ENCODE measurements at places on chromosomes 6 and 20.

GRCh38 chr6:109790131-109790530, 99.0 kb downstream of the FIG4 start:
- DNase-seq, result no peak

DNA sequence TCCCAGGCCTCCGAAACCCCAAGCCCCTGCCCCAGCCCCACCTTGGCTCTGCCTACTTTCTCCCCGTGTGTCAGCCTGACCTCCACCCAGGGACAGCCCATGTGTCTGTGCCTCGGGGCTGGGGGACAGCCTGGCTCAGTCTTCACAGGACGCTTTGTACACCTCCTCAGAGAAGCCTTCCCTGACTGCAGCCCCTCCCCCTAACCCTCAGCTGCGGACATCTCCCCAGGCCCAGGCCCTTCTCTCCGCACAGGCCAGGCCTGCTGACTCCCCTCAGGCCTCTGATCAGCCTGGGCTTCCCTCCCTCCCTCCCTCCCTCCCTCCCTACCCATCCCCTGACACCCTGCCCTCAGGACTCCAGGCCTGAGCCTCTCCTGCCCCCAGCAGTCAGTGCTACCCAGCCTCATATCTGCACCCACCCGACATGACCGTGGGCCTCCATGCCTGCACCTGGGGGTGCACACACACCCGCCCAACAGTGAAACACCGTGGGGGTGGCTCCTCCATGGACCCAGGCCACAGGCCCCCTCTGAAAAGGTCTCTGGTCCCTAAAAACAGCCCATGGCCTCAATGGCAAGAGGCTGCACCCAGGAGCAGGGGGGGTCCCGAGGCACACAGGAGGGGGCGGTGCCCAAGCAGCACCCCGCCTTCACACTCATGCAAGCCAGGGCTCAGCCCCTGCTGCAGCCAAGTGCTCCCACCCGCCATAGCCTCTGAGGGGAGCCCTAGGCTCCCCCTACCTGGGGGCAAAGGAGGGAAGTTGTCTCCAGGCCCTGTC, 12.9 kb downstream of the LAMA5 start:
- peak; percentile 87 for DNase-seq

GRCh38 chr20:57027777-57028176, 238.7 kb downstream of the BMP7 start:
- DNase-seq, result peak; percentile 29

GRCh38 chr20:31868853-31869672, 1.3 kb downstream of the DUSP15 start:
- no peak for DNase-seq

GRCh38 chr20:56362833-56363413, 4.1 kb downstream of the FAM210B start:
- DNase-seq, result no peak

DNA sequence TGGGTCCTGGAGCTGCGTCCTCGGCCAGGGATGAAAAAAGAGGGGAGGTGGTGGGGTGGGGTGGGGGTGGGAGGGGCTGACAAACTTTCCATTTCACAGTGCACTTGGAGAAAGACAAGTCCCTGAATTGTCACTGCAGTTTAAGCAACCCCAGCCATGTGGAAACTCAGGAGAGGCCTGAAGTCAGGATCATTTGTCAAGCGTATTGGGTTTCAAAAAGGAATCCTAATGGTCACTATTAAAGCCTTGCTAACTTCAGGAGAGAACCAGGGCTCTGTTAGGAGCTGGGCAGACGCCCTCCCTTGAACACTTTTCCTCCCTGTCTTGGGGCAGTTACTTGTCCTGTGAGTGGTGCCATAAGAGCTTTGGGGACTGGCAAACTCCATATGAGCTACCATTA, 159.9 kb downstream of the FNDC1 start:
- DNase-seq, result no peak

DNA sequence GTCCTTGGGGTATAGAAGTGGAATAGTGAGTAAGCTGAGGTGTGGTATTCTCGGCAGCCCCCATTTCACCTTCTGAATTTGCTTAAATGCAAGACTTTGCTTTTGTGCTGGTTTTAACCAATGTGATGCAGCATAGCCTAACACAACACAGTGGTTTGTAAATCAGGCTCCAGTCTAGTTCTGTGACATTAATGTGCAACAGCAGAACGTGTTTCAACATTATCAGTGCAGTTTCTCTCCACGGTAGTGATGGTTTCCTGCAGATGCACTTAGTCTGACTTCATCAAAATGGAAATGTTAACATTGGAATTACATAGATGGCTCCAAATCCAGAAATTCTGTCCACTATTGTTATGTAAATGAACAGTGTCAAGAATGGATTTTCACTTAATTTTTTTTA, 139.5 kb downstream of the ZFAND3 start:
- DNase-seq, result no peak

DNA sequence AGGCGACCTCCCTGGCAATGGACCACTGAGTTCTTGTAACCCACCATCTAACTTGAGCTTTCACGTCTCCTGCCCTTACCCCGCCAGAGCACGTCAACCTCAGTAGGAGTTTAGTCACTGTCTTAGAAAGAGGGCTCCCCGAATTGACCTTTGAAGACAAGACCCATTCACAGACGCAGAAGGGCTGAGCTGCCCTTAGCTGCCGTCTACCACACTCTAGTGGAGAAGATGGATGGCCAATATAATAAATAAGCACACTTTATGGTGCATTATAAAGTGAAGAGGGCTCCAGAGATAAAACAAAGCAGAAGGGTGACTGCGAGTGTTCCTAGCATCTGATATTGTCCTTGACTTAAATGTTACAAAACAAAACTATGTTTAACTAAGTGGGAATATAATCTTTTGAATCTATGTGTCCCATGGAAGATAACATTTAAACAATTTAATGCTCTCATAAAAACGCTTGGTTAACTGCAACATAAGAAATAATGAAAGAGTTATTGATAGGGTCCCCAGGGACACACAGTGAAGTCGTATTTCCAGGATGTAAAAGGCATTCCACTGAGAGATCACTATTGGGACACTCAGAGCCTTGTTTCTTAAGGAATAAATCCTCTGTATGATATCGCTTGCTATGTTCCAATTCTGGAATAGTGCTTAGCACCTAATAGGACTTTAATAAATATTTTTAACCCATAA, 261.1 kb downstream of the THBS2 start:
- DNase-seq, result no peak

DNA sequence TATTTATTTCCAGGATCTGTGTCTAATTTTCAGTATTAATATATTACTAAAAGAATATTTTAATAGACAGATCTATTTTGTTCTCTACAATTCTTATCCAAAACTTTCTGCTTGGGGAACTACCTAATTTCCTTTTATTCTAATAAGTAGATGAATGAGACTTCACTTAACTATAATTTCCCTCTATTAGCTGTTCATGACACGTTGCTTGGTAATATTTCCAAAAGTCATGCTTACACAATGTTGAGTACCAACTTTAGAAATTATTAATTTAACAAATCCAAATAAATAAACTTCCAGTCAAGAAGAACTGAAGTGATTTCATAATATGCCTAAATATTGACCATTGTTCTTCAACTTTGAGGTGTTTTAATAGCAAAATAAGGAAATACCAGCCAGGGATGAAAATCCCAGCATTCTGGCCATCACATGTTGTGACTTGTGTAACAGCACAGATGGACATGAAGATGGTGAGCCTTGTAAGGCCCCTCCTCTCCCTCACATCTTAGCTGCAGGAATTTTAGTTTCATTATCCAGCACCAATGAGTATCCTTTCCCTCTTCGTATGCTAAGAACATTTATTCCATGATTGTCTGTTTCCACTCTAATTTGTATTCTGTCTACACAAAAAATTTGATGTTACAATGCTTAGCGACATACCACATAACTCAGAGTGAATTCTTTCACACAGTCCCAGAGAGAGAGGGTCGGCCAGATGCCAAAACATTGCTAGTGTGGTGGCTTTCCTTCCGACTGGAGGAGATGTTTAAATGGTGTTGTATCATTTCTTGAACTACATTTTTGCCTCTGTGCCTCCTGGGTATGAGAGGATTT, 137.5 kb downstream of the FOXA2 start:
- no peak for DNase-seq

DNA sequence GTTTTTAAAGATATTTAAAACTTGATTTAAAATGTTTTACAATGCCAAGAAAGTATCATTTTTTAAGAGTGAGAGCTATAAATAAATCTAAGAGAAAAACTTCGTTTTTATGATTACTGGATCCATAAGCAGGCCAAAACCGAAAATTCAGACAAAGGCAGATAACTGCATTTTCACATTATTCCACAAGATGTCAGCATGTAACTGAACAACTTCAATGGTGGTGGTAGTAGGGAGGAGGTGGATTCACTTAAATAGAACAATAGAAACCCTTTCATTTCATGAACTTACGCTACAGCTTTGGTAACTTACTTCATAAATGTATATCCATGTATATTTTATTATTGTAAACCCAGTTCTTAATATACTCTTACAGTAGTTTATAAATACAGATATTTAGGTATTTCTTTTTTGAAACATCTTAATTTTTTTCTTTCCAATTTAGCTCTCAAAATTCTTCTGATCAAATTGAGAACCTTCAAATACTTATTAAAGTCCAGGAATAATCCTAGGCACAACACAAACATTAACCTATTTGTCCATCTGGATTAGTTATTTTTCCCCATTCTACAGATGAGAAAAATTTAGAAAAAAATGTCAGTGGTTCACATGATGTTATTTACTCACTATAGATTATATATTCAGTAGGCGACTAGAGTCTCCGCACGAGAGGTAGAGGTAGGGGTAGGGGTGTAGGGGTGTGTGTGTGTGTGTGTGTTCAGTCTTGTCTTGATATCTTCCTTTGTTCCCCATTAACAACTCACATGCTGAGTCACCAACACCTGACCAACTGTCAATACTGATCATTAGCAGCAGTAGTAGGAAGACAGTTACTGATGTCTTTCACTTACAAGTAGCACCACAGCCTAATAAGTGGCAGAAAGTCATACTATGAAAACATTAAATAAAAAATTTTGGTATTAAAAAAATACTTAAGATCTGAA, 111.5 kb downstream of the ARHGAP18 start:
- no peak for DNase-seq

DNA sequence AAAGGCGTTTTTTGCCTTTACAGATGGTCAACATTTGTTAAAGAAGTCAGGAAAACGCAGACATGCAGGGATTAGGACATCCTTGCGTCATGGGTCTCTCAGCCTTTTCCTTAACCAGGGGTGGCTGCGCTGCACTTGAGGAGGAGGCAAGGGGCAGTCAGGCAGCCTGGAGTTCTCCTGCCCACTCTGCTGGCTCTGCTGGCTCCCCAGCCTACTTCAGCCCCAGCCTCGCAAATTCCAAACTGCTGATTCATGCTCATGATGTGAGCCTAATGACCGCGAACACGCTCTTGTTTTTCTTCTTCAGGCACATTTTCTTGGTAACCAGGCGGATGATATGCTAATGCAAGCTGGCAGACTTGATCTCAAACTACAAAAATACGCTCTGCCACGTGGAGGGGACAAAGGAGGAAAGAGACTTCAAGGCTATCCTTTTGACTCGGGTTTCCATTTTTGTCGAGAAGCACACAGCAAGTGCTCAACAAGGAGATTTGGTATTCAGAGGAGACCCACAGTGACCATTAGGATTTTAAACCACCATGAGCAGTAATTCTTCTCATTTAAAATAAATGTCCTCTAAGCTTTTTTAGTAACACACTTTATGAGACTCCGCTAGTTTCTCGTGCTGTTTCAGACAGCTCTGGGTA, 290.3 kb upstream of the STXBP5 start:
- DNase-seq, result peak; percentile 91
